ENCODE measurements at places on chromosomes 4 and X. TPM values are rescaled to one million over a fixed set of nuclear protein-coding genes. Genes with fewer than 3 reads are reported as not detected.

The WNK3 gene
- total RNA-seq, result 0.26 TPM

The STPG2 gene
- not detected for total RNA-seq

The HTN3 gene
- not detected for total RNA-seq

The ASB11 gene
- total RNA-seq, result not detected

The HPGDS gene
- total RNA-seq, result not detected

- H3K36me3 ChIP-seq, result no peaks in the 10 kb centered on the region
- no peak overlapping the region for H3K4me3 ChIP-seq
- no peak for DNase-seq
- no peaks in the 10 kb centered on the region for H3K27me3 ChIP-seq
- H3K27ac ChIP-seq, result no peak overlapping the region
Measured at GRCh38 chrX:39047174-39047573, 245.9 kb downstream of the MID1IP1 start.

GRCh38 chr4:141609243-141609642 lies 27.1 kb upstream of the IL15 start:
- H3K27me3 ChIP-seq, result peaks cover 13% of the 10 kb centered on the region
- H3K4me3 ChIP-seq, result no peak overlapping the region
- H3K4me1 ChIP-seq, result peaks cover 7% of the 10 kb centered on the region
- no peak for DNase-seq

- H3K4me1 ChIP-seq, result no peaks in the 10 kb centered on the region
- no peak overlapping the region for H3K27ac ChIP-seq
- H3K4me3 ChIP-seq, result no peak overlapping the region
- H3K27me3 ChIP-seq, result no peaks in the 10 kb centered on the region
- H3K36me3 ChIP-seq, result no peaks in the 10 kb centered on the region
- no peak for DNase-seq
Measured at GRCh38 chr4:69773484-69773883, 13.1 kb upstream of the SULT1B1 start.

DNA sequence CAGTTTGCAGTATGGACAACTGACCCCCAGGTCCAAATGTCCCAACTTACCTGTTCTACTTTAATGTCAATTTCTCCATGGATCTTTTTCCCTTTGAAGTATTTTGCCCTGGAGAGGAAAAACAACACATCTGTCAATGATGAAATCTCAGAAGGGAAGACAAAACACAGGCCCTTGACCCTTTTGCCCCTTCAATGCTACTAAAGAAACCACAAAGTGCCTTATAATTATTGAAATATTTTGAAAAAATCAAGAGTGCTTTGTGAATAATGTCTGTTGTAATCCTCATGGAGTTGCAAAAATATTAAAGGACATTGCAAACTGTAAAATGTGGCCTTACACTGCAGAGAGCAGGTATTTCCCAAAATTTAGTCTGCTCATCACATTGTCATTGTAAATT lies 12.6 kb downstream of the SYN1 start:
- no peak overlapping the region for H3K4me3 ChIP-seq
- H3K4me1 ChIP-seq, result peaks cover 4% of the 10 kb centered on the region
- no peak for DNase-seq

DNA sequence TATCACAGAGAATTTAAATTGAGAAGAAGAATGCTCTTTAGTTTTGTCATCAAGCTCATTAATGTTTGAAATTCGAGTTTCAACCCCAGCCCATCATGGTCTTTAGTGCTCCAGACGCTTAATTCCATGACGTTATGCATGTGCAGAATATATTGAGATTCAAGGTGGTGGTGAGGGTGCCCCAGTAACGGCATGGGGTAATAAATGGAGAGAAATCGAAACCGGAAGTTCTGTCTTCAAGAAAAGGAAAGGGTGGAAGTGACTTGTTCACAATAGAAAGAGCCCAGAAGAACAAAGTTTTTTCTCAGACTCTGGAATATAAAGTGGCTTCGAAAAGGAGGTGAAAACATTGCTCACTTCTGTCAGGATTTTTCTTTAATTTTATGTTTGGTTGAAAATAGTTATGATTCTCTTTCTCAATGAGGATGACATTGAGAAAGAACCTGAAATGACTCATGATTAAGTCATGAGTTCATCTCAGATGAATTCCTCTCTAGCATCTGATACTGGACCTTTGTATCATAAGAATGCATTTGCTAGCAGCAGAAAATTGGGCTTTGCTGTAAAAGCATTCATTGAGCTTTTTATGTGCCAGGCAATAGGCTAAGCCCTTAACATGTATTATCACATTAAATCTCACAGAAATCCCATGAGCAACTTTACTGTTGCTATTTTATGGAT lies 779 bp upstream of the DDX60L start:
- peaks cover 60% of the 10 kb centered on the region for H3K4me1 ChIP-seq
- peak overlapping the region; percentile 99 for H3K27ac ChIP-seq
- H3K27me3 ChIP-seq, result no peaks in the 10 kb centered on the region
- DNase-seq, result no peak
- peak overlapping the region; percentile 97 for H3K4me3 ChIP-seq

GRCh38 chrX:79371640-79372039 lies 4.5 kb upstream of the ITM2A start:
- peaks cover 14% of the 10 kb centered on the region for H3K4me1 ChIP-seq
- H3K27ac ChIP-seq, result no peak overlapping the region
- peaks cover 6% of the 10 kb centered on the region for H3K36me3 ChIP-seq
- no peak overlapping the region for H3K4me3 ChIP-seq
- no peaks in the 10 kb centered on the region for H3K27me3 ChIP-seq

GRCh38 chrX:105282077-105282476 lies 61.6 kb upstream of the TEX13A start:
- no peak for DNase-seq
- no peaks in the 10 kb centered on the region for H3K4me1 ChIP-seq
- no peaks in the 10 kb centered on the region for H3K36me3 ChIP-seq
- H3K27me3 ChIP-seq, result no peaks in the 10 kb centered on the region

- H3K4me1 ChIP-seq, result peaks cover 30% of the 10 kb centered on the region
- H3K4me3 ChIP-seq, result no peak overlapping the region
- DNase-seq, result no peak
- H3K27ac ChIP-seq, result peak overlapping the region; percentile 60
- peaks cover 1% of the 10 kb centered on the region for H3K36me3 ChIP-seq
- H3K27me3 ChIP-seq, result no peaks in the 10 kb centered on the region
Measured at GRCh38 chrX:13693341-13693961, 4.5 kb downstream of the RAB9A start.

GRCh38 chr4:69617083-69617694 lies 22.3 kb downstream of the UGT2A2 start:
- no peaks in the 10 kb centered on the region for H3K27me3 ChIP-seq
- H3K4me3 ChIP-seq, result no peak overlapping the region
- H3K27ac ChIP-seq, result no peak overlapping the region
- no peaks in the 10 kb centered on the region for H3K4me1 ChIP-seq

DNA sequence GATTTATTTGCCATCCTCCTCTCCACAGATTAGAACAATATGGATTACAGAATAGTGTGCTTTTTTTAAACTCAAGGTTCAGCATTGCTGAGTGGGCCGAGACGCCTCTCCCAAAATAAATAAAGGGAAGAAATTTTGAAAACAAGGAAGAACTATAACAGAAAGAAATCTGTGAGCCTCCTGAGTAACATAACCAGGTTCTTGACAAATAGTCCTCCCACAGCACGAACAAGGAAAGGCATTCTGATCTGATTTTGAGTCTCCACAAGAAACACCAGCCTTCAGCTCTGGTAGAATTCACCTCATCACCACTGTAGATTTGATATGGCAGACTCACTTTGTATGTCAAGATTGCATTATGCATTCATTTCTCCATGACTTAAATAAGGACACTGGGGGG lies 173.6 kb downstream of the HHIP start:
- peaks cover under 1% of the 10 kb centered on the region for H3K27me3 ChIP-seq
- no peak overlapping the region for H3K4me3 ChIP-seq
- no peaks in the 10 kb centered on the region for H3K36me3 ChIP-seq
- no peaks in the 10 kb centered on the region for H3K4me1 ChIP-seq

Data from activated naive CD8-positive, alpha-beta T cell treated with anti-CD3 and anti-CD28 coated beads, Interleukin-2, amount 10 ng/mL, durations not matched to agents 7 days and 5 days (primary cell).